ENCODE measurements at places on chromosomes 13 and 19. TPM values are rescaled to one million over a fixed set of nuclear protein-coding genes. Genes with fewer than 3 reads are reported as not detected.

KISS1R gene
- total RNA-seq: not detected

SMARCA4 gene
- total RNA-seq: 53.9 TPM

IGFL3 gene
- total RNA-seq: not detected

C19orf25 gene
- 21.2 TPM for total RNA-seq

ZNF776 gene
- total RNA-seq: 17.5 TPM

CCDC159 gene
- total RNA-seq: 6.7 TPM

PCDH8 gene
- total RNA-seq: not detected

ZNF284 gene
- total RNA-seq: 3.3 TPM

PTPRH gene
- 2.5 TPM for total RNA-seq

WDR88 gene
- total RNA-seq: not detected

NKG7 gene
- total RNA-seq: not detected

INSR gene
- 19.9 TPM for total RNA-seq

KLK15 gene
- not detected for total RNA-seq

FFAR1 gene
- total RNA-seq: not detected

NPAS1 gene
- total RNA-seq: 0.12 TPM

CRLF1 gene
- 14.7 TPM for total RNA-seq

All from smooth muscle cell of the coronary artery (primary cell).